Epithelial cell of proximal tubule (primary cell): ENCODE measurements at places on chromosomes 13 and 19.
A peak's percentile ranks its signal among the peaks of the same experiment; 100 is the strongest.

- DNase-seq = no peak
These were observed 11.0 kb upstream of the TPT1 start for GRCh38 chr13:45352031-45352430.

DNA sequence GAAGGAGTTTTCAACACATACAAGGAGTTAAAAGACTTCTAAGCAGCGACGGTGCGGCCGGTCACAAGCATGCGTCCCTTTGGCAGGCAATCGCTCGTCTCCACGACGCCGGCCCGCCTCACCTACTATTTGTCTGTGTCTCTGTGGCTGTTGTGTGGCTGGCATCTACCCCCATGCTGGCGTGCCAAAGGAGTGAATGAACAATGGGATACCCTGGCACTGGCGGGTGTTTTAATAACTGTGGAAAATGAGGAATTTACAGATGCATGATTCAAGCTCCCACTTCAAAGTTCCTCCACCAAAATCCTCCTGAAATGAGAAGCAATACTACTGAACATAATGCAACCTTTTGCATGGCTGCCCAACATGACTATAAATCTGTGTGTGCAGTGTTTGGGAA is 176.6 kb downstream of the KLF5 start:
- DNase-seq = no peak

GRCh38 chr13:36674337-36675212 is 755 bp downstream of the SERTM1 start:
- DNase-seq = no peak

- peak; percentile 79 for DNase-seq
These were observed 26.8 kb upstream of the MED4 start for GRCh38 chr13:48121733-48122132.

- DNase-seq = no peak
These were observed 7.6 kb downstream of the DNAJB1 start for GRCh38 chr19:14510311-14511228.

DNA sequence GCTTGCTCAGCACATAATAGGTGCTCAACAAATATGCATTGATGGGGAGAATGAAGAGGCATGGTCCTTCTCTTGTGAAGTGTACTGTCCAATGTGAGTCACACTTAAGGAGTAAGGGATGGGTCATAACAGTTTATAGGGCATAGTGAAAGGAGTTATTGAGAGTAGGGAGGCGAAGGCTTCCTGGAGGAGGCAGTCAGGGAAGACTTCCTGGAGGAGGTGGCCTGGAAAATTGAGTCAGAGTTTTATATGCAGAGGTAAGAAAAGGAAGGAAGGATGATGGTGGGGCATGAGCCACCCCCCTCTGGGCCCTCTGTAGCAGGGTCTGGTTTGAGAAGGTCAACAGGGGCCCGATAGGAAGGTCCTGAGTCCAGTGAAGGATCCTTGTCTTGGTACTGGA is 57.0 kb upstream of the ZNF536 start:
- DNase-seq = no peak
